Fibroblast of the aortic adventitia (primary cell): ENCODE measurements at places on chromosomes 1 and 21. TPM values are rescaled to one million over a fixed set of nuclear protein-coding genes. Genes with fewer than 3 reads are reported as not detected.

The CCSAP gene
- 4.3 and 5.3 TPM in 2 replicates for total RNA-seq

The FMO2 gene
- total RNA-seq = 0.45 and 7.4 TPM in 2 replicates

The ANGPTL3 gene
- total RNA-seq = under 0.01 TPM in 1 of 2 replicates, not detected in the other

- DNase-seq = peak; percentile 83
These were observed 21.3 kb downstream of the SCAF4 start for GRCh38 chr21:31710586-31710985.

DNA sequence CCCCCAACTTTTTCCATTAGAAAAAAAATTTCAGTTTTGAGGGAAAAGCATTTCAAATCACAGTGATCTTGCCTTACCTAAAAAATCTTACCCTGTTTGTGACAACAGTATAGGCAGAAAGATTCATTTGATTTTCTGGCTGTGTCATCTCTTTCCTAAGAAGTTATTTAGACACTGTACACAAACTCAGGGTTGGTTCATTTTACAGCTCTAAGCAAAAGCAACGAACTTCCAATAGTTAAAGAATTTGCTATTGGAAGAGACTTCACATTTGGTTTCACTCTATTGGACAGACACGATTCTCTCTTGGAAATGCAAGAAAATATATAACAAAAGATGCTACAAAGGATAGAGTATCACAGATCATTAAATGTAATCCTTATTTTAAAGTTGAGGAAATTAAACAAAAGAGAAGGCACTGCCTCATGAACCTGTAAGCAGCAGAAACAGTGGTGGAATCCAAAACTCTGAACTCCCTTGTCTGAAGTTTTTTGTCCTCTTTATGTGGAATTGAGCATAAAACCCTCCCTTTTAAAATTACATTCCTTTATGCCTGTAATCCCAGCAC is 20.8 kb downstream of the EYA3 start:
- DNase-seq = peak; percentile 27

DNA sequence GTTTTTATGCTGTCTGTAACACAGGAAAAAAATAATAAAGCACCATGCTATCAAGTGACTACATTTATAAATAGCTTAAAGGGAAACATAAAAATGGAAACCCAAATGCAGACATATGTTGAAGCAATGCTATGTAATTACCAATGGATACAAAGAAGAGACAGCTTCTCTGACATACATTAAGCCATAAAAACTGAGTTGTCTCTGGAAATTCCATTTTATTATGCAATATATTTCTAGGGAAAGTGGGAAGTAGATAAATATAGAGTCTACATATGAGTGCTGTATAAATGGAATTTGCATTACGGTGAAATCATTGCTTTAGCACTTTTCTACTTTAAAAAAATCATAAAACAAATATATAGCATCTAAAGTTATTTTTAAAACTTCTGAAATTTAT is 135.2 kb upstream of the COL11A1 start:
- DNase-seq = no peak

GRCh38 chr1:183235503-183235902 is 49.4 kb downstream of the LAMC2 start:
- no peak for DNase-seq

DNA sequence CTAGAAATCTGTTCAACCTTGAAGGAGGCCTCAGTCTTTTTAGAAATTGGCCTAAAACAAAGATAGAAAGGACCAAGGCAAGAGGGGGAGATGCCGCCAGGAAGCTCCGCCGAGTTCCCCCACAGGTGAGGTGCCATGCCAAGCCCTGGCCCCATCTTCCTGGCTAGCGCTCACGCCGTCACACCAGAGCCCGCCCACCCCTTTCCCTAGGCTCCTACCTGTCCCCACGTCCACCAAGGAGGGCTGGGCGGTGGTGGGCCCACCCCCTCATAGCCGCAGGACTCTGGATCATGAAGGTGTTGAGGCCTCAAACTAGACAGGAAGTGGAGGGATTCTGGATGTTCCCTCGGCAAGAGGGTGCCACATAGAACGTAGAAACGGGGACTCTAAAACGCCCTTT is 15.5 kb upstream of the CCDC27 start:
- DNase-seq = no peak

GRCh38 chr1:27161594-27161993 is 6.7 kb upstream of the SLC9A1 start:
- DNase-seq = no peak
